ENCODE measurements at places on chromosomes 2 and 18. TPM values are rescaled to one million over a fixed set of nuclear protein-coding genes. Genes with fewer than 3 reads are reported as not detected.

DNA sequence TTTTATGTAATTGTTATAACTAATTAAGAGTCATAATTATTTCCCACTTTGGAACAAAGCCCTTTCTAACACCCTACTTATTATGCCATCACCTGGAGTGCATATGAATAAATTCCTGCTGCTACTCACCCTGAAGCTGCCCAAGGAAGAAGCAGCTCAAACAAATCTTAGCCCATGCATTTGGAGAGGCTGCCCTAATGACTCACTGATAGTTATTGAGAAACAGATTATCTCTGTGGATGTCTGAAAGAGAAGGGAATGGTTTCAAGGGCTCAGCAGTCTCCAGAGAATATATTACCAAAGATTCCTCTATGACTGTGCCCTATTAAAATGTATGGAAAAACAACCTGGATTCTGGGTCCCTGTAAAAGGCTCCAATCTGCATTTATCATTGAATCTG, 81.0 kb downstream of the GPR39 start:
- DNase-seq: no peak

GRCh38 chr18:12041561-12041960, 52.1 kb upstream of the ANKRD62 start:
- DNase-seq: no peak

DNA sequence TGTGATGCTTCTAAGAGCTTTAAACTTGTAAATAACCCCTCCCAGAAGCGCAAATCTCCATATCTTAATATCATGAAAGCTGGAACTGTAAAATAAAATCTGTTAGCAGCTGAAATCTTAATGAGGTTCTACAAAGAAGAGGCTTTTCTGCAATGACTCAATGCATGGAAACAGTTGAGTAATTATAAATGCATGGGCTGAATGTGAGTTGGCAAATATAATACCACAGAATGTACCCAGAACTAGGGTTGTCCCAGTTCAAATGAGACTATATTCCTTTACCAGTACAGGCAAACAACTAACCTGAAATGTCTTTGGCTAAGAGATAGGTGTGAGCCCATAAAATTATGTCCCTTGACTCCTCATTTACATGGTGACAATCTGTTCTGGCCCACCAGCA, 52.9 kb downstream of the SATB2 start:
- no peak for DNase-seq

DNA sequence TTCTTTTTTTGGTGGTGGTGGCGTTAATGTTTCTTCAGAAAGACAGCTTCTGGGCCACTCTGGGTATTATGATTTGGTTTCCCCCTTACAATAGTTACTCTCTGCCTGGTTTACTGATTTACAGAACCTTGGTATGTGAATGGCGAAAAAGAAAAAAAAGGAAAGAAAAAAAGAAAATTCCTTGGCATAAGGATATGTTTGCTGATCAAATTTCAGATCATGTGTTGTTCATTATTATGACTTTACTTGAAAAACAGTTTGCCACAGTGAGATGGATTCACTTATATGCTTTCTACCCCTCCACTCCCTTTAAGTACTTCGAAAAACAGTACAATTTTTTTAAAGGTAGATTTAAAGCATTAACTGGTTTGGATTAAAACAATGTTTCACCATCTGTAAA, 21.0 kb downstream of the BCL11A start:
- no peak for DNase-seq

DNA sequence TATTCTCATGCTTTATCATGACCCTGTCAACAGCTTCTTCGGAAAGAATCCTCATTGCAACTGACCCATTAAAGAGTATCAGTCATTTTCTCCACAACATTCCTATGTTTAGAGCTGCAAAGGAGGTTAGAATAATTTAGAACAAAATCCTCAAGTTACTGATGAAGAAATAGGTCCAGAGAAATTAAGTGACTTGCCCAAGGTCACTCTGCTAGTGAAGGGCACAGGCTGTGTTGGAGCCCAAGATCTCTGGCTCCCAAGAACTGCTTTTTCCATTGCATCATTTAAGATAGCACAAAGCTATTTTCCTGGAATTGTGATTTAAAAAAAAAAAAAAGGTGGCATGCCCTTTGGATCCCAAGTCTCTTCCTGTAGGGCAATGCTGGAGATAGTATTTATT, 9.6 kb downstream of the IRS1 start:
- DNase-seq: no peak

UGT1A9 gene
- total RNA-seq: not detected

DPP4 gene
- total RNA-seq: 2.9 TPM

LIPG gene
- 0.56 TPM for total RNA-seq
